ENCODE measurements at places on chromosomes 7 and 10.

- DNase-seq, result no peak
Observed at GRCh38 chr7:22066522-22066921, 120.8 kb upstream of the CDCA7L start.

- no peak for DNase-seq
Observed at GRCh38 chr7:2437537-2438148, 34.2 kb downstream of the CHST12 start.

- DNase-seq, result no peak
Observed at GRCh38 chr10:120598386-120598785, 141.4 kb downstream of the PLPP4 start.

- DNase-seq, result no peak
Observed at GRCh38 chr7:128912281-128912680, 1.8 kb upstream of the KCP start.

DNA sequence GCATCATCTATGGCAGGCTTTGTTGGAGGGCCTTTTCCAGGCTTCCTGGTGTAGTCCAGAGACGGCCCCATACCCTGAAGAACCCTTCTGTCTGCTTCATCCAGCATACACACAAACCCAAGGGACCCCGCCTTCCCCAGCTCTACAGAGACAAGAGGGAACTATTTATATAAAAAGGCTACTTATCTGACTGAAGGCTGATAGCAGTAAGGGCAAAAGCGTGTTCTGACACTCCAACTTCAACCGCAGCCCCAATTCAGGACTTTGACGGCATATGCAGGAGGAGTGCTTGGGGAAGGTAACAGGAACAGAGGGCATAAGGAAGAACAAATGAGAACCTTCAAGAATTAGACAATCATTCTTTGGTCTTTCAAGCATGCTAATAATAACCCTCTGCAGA, 21.0 kb downstream of the GNA12 start:
- DNase-seq, result no peak

DNA sequence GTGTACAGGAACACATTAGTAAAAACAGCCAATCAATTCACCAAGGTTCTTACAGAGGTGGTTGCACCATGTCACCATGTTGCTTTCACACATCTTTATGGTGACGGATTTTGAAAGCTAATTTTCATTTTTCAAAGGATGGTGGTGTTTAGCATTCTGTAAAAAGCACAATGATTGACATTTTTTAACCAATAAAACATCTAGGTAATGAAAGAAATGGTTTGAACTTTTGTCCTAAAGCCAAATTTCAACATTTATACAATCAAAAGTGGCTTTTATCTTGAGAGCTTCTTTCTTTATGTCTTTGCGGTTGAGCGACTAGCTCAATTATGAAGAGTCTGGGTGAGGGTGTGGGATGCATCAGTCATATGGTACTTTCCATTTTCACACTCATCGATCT, 94.4 kb downstream of the MALRD1 start:
- DNase-seq, result no peak

- DNase-seq, result peak; percentile 87
Observed at GRCh38 chr7:30068117-30068516, 39.9 kb downstream of the PLEKHA8 start.

GRCh38 chr10:68077026-68077425, 1.9 kb upstream of the HERC4 start:
- DNase-seq, result no peak

DNA sequence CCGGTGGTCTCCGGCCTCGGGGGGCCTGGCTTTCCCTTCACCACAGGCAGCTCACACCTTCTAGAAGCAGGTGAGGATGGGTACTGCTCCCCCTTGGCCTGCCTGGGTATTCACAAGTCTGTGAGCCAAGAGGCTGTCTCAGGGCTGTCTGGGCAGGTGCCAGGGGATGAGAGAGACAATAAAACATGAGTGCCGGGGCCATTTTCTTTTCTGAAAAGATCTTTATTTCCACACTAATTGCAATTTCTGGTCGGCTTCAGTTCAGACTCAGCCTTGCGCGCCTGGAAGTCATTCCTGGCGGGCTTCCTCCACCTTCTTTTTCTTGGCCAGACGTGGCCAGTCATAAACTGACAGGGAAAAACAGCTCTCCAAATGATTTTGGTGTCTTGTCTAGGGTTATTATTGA, 171.2 kb downstream of the ARHGAP12 start:
- DNase-seq, result no peak

DNA sequence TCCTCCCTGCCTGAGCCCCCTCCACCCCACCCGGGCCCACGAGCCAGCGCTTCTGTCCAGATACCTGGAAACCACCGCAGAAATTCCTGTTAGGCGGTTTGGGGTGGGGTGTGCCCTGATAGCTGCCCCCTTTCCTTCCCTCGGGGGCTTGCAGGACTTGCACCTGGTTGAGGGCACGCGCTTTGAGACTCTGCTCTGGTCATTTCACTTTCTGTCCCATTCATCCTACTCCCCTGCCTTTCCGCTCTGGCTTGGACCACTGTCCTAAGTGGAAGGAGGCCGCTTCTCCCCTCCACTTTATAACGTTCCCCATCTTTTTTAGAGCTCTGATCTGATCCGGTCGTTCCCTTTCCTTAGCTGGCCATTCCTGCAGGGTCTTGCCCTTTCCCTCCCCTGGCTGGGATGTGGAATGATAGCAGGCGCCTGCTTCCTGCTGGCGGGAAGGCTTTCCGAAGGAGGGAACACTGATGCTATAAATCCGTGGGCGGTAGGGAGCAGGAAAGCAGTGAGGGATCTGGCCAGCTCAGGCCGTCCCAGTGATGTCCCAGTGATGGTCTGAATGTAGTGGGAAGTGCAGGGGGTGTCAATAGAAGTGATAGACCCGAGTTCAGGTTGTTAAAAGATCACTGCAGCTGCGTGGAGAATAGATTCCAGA, 852 bp upstream of the PRKAR1B start:
- DNase-seq, result no peak

DNA sequence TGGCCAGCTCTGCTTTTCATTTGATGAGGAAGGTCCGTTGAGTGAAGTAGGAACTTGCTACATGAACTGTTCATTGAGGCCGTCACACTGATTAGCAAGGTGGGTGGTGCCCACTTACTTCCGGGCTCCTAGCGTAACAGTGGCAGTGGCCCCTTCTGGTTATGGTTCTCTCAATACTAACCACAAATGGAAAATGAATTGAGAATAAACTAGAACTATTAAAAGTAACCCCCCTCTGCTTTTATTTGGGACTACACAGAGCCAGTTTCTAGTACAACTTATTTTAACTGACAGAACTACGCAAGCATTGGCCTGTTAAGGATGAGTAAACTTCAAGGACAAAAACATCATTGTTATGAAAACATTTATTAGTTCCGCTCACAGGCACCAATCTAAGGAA, 519.1 kb downstream of the INHBA start:
- DNase-seq, result no peak

- DNase-seq, result no peak
Observed at GRCh38 chr10:73407495-73407894, 6.4 kb downstream of the ANXA7 start.

DNA sequence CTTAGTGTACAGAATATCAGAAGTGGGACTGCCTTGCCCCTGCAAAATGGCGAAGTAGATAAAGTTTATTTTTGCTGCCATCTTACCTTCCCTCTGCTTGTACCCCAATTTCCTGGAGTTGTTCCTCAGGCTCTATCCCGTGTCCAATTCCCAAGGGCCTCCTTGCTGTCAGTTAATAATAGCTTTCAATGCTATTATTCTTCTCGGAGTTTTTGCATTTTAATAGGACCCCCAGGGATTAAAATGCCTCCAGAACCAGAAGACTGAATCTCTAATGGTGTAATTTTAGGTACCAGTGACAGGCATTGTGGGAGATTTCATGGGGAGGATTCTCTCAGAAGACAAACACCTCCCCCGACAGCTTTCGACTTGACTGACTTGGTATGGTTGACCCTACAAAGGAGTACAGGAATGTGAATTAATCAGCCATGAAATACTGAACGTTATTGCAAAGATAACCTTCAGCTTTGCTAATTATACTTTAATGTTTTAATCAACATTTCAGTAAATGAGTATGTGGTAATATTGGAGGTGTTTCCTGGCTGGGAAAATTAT, 75.2 kb downstream of the ZNF22 start:
- no peak for DNase-seq

DNA sequence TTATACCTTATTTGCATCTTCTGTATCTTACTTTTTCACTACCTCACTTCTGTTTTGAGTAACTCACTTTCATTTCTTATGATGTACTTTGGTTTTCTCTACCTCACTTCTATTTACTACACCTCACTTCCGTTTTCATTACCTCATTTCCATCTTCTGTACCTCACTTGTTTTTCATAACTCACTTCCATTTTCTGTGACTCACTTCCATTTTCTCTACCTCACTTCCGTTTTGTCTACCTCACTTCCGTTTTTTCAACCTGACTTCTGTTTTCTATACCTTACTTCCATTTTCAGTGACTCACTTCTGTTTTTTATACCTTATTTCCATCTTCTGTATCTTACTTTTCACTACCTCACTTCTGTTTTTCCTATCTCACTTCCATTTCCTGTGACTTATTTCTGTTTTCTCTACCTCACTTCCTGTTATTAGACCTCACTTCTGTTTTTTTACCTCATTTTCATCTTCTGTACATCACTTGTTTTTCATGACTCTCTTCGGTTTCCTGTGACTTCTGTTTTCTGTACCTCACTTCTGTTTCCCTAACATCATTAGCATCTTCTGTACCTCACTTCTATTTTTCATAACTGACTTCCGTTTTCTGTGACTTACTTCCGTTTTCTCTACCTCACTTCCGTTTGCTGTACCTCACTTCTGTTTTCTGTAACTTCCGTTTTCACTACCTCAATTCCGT, 493.1 kb upstream of the AKR1E2 start:
- DNase-seq, result no peak

DNA sequence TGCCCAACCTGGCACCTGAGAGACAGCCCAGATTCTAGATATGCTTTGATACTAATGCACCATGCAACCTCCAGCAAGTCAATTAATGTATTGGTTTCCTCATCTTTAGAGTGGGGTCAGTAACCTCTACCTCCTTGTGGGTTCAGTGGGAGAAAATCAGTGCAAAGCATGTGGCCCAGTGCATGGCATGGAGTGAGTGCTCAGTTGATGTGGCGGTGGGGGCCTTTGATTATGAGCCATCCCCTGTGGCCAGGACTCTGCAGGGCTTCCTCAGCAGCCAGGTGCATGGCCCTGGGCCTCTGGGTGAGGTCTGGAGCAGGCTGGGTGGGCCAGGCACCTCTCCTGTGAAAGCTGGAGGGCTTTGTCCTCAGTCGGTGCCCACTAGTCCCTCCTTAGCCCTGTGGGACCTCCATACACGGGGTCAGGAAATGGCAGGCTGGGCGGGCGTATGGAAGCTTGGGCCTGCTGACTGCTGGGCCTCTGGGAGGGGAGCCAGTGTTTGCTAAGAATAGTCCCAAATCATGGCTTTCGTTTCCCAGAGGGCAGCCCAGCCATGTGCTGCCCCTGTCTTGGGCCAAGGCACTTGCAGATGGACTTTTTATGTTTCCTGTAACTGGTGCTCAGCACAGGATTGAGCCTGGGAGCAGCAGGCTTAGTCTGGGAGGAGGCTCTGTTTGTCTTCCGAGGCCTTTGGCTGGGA, 3.4 kb downstream of the PALD1 start:
- no peak for DNase-seq

DNA sequence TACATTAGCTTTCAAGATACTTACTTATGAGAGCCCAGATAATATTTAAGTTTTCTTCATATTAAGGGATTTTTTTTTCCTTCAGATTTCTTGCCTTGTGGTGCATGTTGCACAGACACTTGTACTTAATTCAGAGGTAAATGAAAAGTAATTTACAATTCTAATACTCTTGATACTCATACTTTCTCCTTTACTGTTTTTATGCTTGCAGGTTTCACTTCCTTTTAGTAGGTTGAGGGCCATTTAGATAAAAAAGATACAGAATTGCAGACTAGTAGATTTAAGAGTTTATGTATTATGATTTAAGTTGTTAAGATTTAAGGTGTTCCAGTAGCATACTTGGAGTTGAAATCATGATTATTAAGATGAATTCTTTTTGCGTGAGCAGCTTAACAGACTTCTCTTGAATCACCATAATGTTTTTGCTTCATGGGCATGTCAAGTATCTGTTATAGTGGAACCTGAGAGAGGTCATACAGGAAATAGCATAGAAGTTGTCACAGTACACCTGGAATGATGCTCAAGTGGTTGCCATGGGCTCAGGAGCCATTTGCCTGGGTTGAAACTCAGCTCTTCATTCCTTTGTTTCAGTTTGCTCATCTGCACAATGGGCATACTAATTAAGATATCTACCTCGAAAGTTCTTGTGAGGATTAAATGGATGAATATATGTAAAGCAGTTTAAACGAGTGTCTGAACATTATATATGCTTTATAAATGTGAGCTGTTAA, 174.8 kb upstream of the PRPS1L1 start:
- DNase-seq, result no peak

- no peak for DNase-seq
Observed at GRCh38 chr7:601595-602340, 82.1 kb upstream of the PDGFA start.

DNA sequence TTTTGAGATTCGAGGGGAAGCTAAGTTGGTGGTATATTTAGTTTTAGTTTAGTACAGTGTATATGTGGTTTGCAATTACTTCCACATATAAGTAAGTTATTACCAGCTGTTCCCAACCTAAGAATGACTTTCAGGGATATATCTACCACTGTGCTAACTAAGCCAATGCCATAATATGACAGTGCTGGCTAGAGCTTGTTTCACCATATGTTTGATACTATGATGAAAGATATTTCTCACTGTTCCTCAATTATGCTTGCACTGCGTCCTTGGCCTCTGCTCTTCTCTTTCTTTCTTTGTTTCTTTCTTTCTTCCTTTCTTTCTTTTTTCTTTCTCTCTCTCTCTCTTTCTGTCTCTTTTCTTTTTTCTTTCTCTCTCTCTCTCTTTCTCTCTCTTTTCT, 113.8 kb upstream of the SKAP2 start:
- no peak for DNase-seq

- no peak for DNase-seq
Observed at GRCh38 chr10:33783078-33783477, 448.6 kb upstream of the NRP1 start.

DNA sequence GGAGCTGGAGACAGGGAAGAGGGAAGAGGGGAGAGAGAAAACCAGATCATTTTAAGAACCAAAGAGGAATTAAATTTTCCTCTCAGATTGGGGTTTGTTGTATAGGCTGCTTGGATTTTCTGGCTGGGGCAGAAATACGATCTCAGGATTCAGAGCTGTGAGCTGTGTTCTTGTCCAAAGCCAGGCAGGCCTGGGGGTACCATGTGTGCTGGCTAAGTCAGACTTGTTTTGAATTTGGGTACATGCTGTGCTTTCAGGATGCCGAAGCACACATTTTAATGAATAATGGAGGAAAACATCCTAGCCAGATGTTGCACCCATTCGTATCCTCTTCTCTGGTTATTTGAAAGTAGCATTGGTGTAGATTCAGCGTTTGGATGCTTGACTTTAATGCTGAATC, 170.3 kb upstream of the PODXL start:
- DNase-seq, result no peak

Measured in epithelial cell of proximal tubule (primary cell).